ENCODE measurements at places on chromosomes 7 and 10.

DNA sequence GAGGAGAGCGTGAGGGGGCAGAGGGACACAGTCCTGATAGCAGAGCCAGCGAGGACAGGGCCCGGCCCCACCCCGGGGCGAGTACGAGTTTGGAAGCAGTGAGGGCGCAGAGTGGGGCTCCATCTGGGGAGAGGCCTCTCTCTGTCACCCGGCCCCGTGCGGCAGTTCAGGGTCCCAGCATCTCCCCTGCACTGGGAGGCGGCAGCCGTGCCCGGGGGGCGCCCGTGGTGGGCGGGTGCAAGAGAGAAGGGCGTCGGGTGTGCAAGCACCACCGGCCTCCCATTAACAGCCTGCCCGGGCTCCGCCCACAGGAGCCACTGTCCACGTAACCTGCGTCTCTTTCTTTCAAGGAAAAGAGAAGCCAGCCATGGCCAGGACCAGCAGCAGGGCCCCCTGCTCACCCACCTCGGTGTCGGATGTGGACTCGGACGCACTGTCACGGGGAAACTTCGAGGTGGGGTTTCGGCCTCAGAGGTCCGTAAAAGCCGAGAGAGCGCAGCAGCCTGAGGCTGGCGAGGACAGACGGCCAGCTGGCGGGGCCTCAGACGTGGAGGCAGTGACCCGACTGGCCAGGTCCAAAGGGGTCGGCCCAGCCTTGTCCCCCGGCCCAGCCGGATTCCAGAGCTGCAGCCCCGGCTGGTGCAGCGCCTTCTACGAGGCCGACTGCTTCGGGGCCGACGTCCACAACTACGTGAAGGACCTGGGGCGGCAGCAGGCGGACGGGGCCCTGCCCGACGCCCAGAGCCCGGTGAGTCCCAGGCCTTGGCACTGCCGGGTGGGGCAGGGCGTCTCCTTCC, 28.7 kb upstream of the UTF1 start:
- no peak for DNase-seq

GRCh38 chr7:16494955-16495719, 29.6 kb upstream of the SOSTDC1 start:
- DNase-seq: no peak

GRCh38 chr10:112279433-112279832, 3.8 kb upstream of the TECTB start:
- DNase-seq: no peak

- no peak for DNase-seq
These were observed 112.7 kb downstream of the FGFR2 start for GRCh38 chr10:121485436-121486139.

- DNase-seq: no peak
These were observed 129.8 kb downstream of the EGFR start for GRCh38 chr7:55148571-55148970.

DNA sequence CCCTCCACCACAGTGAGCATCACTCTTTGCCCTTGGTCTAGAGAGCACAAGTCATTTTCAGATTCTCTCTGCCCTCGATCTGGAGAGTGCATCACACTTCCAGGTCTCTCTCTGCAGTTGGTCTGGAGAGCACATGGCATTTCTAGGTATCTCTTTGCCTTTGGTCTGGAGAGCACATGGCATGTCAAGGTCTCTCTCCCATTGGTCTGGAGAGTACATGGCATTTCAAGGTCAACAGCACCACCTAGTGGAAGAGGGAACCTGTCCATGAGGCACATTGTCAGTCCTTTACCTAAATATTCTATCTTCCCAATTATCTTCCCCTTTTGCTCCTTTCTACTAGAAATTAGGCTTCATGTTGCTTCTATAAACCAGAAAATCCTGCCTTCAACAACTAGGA, 1139.4 kb downstream of the XPNPEP1 start:
- no peak for DNase-seq

- DNase-seq: no peak
These were observed 190.0 kb downstream of the PLXNA4 start for GRCh38 chr7:132386201-132386681.

- DNase-seq: no peak
These were observed 121.6 kb downstream of the CDK6 start for GRCh38 chr7:92714767-92715166.

GRCh38 chr10:103124420-103125096, 68.5 kb downstream of the NT5C2 start:
- no peak for DNase-seq

DNA sequence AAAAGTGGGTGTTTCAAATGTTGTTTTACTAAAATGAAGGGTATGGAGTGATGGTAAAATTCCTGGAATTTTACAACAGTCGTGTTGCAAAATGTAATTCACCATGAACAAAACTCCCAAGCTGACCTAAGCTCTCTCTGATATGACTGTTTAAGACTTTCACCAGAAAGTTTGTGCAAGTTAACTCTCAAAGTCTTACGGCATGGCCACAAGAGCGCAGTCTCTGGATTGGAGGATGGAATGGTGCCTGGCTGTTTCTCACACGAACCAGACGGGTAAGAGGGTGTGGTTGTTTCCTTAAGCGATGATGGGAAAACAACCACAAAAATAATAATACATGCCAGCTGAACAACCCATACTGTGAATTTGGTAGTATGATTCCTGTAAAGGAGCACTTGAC, 662.5 kb downstream of the KCNMA1 start:
- no peak for DNase-seq

Measured in activated T-helper 1 cell treated with anti-CD3 and anti-CD28 coated beads, Interleukin-2, amount 50 U/mL, for 16 hours (primary cell).